ENCODE measurements at places on chromosomes 2 and 18. TPM values are rescaled to one million over a fixed set of nuclear protein-coding genes. Genes with fewer than 3 reads are reported as not detected.

DNA sequence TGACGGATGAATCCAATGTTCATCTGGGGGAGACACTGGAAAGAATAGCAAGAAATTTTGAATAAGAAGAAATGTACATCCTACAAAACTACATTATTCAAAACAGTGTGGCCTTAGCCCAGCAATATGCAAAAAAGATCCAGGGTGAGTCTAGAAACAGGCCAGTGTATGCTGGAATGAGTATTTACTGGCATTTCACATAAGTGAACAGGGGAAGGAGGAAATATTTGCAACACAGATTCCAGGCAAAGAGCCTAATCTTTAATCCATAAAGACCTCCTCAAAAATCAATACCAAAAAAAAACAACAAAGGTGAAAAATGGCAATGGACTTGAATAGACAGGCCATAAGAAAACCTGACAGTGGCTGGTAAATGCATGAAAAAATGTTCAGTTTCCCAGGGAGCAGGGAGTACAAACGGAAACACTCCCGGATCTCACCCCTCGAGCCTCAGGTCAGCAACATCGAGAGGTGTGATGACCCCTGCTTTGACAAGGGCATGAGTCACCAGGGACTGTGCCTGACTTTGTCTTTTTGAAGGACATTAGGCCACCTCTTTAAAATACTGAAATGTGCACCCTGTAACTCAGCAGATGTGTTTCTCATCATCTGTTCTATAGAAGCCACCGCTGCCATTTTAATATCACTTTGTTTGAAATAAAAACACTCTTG is 12.7 kb upstream of the GPC1 start:
- DNase-seq = no peak

- no peak for DNase-seq
Measured at GRCh38 chr2:102509749-102510148, 36.7 kb downstream of the SLC9A4 start.

DNA sequence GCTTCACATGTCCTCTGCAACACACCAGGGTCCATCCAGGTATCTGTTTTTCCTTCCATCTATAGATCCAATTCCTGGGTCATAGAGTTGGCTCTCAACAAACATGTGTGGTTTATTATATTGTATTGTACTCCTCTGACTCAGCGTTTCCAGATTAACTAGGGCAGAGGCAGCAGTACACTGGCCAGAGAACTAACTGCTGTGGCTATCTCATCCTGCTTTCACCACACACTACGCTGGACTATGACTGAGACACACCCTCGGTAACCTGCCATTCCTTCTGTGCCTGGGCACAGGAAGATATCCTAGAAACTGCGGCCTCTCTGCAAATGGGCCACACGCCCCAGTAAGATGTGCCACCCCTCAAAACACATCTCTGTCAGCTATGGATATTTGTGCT is 159.8 kb upstream of the STK17B start:
- no peak for DNase-seq

GRCh38 chr18:551404-552061 is 28.6 kb upstream of the CETN1 start:
- no peak for DNase-seq

DNA sequence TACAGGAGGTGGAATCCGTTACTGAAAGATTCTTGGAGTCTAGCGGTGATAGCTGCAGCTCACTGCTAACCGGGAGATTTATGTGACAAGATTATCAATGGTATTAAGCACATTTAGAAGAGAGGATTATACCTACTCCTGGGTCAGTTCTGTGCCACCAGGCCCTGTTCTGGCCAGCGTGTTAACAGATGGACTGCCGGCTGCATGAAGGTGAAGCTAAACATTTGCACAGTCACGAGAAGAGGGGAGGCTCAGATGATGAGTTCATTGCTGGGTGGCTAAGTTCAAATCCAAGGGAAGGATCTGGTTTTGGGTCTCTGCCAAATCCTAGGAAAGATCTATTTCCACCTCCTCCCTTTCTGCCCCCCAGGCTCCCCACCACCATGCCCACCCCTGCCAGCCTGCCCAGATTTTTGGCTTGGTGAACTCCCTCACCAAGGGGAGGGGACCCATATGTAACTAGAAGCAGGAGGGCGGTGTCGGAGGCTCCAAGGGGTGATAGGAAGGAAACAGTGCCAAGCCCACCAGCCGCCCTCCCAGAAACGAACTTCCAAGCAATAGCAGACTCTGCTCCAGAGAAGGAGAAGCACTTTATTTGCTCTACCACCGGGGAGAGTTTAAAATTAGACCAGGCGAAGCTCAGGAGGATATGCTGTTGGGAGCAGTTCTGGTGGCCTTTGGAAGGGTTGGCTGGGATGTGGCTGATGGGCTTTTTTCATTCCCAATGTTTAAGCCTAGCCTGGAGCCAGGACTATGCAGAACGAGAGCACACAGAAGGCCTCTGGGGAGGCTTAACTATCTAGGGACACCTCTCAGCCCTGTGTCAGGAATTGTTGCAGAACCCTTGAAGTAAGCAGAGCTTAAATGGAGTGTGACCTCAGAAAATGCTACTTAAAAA is 200.5 kb downstream of the KLHL29 start:
- DNase-seq = no peak

GRCh38 chr18:57791911-57792310 is 11.2 kb downstream of the ATP8B1 start:
- no peak for DNase-seq

- no peak for DNase-seq
Measured at GRCh38 chr2:58237741-58238140, 3.4 kb downstream of the FANCL start.

DNA sequence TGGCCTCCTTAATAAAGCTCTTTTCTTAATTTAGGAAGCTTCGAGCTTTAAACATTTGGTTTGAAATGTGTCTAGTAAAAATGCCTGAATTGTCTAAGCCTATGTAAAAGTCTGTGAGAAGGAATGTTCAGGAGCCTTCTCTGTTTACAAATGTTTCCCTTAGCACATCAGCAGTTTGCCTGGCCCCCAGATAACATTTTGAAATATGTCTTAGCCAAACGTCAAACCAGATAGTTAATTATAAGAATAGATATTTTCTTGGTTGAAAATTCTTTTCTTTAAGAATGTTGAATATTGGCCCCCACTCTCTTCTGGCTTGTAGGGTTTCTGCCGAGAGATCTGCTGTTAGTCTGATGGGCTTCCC is 498.6 kb downstream of the CCDC85A start:
- no peak for DNase-seq

The MYO5B gene
- 48.4 TPM for total RNA-seq

The GALNT5 gene
- total RNA-seq = 2.0 TPM

The GREB1L gene
- 6.2 TPM for total RNA-seq

All from epithelial cell of proximal tubule (primary cell).